Mucosa of descending colon (tissue), 3 donors: ENCODE measurements at places on chromosomes 16 and 17. TPM values are rescaled to one million over a fixed set of nuclear protein-coding genes. Genes with fewer than 3 reads are reported as not detected.

Gene NXN
- 9.7 TPM for total RNA-seq

Gene WFDC1
- total RNA-seq, result 30.5 TPM

Gene CD300H
- total RNA-seq, result not detected

Gene FZD2
- 1.5 TPM for total RNA-seq

Gene SMPD3
- 82.7 TPM for total RNA-seq

Gene ANKS3
- total RNA-seq, result 21.3 TPM

Gene NLRC3
- 1.7 TPM for total RNA-seq

Gene CACNA1G
- total RNA-seq, result 0.32 TPM

Gene KRT14
- total RNA-seq, result not detected

Gene VASN
- 0.93 TPM for total RNA-seq

Gene PLA2G10
- 48.6 TPM for total RNA-seq

Gene MFSD6L
- total RNA-seq, result 2.0 TPM

Gene TLCD2
- total RNA-seq, result 45.6 TPM

DNA sequence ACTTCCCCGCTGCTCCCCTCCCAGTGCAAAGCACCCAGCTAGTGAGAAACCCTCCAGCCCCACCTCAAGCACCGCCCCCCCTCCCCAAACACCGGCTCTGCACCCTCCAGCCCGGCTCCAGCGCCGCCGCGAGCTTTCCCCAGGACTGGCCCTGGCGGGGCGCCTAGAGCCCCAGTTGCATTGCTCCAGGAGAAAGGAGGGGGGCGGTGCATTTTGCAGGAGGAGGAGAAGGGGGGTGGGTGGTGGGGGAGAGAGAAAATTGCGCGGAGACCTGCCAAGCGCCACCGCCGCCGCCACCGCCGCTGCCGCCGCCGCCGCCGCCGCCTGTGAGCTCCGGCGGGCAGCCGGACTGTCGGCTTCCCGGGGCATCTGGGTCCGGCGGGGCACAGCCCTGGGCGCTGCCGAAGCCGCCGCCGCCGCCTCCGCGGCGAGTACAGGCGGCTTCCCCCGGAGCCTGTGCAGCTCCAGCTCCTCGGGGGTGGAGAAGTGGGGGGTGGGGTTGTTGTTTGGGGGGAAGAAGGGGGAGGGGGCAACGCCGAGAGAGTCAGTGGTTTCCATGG lies 333 bp upstream of the NOG start:
- DNase-seq, result peak; percentile 39

DNA sequence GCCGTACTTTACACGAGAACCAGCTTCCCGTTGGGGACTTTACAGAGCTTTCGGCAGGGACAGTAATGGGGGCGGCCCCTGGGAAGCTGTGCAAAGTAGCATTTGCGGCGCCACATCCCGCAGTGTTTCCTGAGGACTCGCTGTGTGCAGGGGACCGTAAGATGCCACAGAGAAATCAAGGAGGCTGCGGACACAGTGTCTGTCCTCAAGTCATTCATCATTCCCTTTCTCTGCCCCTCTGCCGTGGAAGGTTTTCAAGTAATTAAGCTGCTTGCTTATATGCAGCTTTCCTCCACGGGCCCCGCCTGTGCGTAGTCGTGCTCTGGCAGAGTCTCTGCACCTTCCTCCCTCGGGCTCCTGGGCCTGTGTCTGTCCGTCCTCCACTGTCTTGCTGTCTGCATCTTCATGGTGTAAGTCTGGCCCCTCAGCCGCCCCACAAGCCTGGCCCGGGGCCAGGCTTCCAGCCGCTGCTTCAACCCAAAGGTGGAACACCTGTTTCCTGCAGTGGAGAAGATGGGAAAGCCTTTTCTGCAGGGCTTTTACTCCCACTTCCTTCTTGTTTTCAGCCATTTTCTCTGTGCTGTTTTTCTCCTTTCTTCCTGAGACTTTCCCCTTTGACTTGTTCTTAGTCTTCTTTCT lies 216.9 kb upstream of the CHMP6 start:
- DNase-seq, result no peak

GRCh38 chr17:34652021-34652555 lies 72.7 kb downstream of the TMEM132E start:
- DNase-seq, result no peak

GRCh38 chr17:47994724-47995123 lies 23.8 kb downstream of the CDK5RAP3 start:
- no peak for DNase-seq

DNA sequence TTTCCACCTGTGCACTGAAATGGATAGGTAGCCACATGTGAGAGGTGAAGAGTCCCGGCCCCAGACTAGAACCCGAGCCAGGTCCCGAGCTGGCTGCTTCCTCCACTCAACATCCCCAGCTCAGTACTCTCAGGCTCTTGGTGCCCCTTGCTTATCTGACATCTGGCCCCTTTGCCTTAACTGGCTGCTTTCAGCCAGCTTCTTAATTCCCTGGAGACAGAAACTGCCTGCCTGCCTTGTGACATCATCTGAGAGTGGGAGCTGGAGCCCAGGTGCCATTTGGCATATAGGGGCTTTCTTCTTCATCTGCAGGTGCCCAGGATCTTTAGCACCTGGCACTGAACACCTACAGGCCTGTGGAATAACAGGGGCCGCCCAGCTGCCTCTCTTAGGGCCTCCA lies 8.9 kb downstream of the CHAD start:
- peak; percentile 29 for DNase-seq

GRCh38 chr16:30523768-30524574 lies 2.4 kb downstream of the ZNF768 start:
- DNase-seq, result no peak

DNA sequence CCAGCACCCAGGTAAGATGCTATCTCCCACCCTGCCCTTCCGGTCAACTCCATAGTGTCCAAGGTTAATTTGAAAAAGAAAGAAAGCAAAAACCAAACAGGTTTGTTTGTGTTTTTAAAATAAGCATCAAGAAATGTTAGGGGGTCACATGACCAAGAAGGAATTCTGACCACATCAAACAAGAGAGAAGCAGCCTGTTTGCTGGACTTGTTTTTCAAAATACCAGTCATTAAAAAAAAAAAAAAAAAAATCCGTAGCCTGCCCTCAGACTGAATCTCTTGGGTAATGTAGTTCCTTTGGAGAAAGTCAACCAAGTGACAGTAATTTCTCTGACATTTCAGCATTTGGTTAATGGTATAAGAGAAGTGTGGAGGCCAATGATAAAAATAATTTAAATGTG lies 38.4 kb downstream of the HNF1B start:
- no peak for DNase-seq

- no peak for DNase-seq
Measured at GRCh38 chr17:57264776-57265175, 8.5 kb downstream of the MSI2 start.

DNA sequence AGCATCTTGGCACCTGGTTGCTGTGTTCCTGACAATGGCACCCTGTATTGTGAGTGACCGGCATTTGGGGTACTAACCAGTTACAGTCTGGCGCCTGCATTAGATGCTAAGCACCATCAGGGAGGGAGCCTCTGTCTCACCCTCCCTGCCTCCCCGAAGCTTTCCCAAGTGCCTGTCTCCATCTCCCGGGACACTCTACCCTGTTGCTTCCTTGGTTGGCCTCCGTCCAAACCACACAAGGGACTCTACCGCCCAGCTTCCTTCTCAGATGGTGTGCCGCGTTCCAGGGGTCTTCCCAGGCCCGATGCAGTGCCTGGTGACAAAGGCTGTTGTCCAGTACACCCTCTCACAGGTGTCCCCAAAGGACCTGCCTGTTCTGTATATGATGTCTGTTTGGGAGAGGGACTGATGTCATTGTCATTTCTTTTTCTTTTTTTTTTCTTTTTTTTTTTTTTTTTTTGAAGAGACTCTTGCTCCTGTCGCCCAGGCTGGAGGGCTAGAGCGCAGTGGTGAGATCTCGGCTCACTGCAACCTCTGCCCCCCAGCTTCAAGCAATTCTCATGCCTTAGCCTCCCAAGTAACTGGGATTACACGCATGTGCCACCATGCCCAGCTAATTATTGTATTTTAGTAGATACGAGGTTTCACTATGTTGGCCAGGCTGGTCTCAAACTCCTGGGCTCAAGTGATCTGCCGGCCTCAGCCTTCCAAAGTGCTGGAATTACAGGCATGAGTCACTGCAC lies 6.7 kb downstream of the SNN start:
- no peak for DNase-seq

- DNase-seq, result peak; percentile 94
Measured at GRCh38 chr17:58337600-58338453, 9.2 kb upstream of the TSPOAP1 start.

DNA sequence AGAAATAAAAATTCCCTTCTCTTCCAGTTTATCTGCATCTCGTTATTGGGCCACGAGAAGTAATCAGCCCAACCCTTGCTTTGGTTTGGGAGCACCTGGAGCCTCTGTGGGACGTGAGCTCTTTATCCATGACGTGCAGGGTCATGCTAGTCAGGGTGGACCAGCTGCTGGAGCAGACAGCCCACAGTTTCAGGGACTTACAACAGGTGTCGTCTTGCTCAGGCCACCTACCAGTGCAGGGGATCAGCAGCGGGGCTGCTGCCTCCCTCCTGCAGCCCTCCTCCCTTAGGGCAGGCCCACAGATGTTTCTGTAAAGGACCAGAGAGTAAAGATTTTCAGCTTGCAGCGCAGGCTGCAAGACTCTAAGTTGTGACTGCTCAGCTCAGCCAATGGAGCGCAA lies 16.9 kb downstream of the ADAD2 start:
- no peak for DNase-seq

- no peak for DNase-seq
Measured at GRCh38 chr17:39178536-39178935, 12.6 kb upstream of the ARL5C start.

DNA sequence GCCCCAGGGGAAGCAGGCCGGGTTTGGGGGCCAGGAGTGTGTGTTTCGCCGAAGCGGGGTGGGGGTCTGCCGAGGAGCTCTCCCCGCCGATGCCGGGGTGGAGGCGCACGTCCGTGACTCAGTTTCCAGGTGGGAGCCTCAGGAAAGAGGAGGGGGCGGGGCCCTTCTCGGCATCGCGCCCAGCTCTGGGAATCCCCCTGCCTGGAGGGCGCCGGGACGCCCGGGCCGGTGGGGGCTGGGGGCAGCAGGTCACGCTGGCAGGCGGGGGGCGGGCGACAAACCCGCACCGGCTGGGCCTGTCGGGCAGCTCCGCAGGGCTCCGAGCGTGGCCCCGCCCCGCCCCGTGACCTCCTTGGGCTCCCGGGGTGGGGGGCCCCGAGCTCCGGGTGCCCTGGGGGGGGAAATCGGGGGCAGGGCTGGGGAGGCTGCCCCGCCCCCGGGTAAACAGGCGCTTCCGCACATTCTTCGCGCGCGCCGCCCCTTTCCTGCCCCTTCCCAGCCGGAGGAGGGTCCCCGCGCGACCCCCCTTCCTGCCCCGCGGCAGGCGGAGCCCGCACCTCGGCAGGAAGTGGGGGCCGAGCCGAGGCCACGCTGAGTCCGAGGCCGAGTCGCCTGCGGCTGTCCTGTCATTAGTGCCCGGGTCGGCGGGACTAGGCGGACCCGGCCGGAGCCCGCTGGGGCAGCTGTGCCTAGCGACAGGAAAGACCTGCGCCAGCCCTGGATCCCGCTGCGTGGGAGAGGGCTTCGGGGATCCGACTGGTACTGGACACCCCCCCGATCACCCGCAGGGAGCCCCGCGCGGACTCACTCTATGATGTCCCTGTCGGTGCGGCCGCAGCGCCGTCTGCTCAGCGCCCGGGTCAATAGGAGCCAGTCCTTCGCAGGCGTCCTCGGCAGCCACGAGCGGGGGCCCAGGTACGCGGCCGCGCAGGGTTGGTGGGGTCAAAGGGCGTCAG lies 9.3 kb downstream of the RIPOR1 start:
- peak; percentile 83 for DNase-seq

DNA sequence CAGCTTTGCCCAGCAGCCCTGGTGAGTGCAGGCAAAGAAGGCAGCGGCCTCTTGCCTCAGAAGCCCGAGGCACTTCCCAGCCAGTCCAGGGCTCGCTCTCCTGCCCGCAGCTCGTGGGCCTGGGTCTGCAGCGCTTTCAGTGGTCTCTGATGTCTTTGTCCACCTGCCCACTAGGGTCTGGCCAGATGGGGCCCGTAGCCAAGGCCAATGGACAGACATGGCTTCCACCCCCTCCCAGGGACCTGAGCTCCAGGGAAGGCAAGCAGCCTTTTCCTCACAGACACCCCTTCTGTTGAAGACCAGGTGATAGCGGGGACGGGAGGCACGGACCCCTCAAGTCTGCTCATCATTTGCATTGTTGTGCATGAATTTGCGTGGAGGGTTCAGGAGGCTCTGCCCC lies 33.7 kb upstream of the ZC3H18 start:
- no peak for DNase-seq

DNA sequence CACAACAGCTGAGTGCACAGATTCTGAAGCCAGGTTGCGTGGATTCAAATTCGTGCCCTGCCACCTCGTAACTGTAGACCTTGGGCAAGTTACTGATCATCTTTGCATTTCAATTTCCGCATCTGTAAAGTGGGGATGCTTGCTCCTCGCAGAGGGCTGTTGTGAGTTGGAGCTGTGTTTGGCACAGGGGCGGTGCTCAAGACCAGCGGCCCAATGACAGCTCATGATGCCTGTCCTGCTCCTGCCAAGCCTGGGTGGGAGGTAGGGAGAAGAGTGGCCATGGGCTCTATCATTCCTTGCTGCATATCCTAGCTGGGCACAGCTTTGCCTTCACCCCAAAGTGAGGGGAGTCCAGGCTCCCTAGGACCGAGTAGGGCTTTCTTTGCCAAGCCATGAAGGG lies 12.6 kb downstream of the NXPH3 start:
- DNase-seq, result no peak

DNA sequence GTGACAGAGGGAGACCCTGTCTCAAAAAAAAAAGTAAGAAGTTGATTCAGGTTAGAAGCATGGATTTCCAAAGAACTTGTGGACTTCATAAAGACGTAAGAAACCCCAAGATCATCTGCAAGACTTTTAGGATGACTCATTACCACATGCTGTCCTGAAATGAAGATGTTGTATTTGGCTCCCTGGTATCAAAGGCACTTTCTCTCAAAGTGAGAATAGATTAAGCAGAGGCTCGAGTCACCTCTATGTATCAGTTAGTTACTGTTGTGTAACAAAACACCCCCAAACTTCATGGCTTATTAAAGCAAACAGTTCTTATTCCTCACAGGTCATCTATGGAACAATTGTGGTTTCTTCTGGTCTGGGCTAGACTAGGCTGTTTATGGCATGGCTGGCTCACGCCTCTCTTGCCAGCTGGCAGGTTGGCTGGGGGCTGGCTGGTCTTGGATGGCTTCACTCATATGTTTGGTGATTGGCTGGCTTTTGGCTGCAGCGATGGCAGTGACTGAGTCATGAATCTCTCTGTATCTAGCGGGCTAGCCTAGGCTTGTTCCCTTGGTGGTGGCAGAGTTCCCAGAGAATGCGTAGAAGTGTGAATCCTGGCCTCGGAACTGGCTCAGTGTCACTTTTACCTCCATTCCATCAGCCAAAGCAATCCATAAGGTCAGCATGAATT lies 60.4 kb upstream of the MSI2 start:
- no peak for DNase-seq

- no peak for DNase-seq
Measured at GRCh38 chr16:58999762-59000161, 265.6 kb upstream of the GOT2 start.

DNA sequence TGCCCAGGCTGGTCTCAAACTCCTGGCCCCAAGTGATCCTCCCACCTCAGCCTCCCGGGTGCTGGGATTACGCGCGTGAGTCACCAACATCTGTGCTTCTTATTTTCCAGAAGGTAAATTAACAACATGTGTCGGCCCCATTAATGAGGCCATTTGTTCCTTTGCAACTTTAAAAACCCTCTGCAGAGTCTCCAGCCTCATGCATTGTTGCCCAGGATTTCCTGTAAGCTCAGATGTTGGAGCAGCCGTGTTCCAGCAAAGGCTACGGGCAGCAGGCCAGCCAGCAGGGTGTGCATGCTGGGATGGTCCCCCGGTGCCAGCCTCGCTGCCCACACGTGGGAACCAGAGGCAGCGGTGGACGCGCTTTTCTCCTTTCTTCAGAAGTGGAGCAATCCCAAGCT lies 19.1 kb upstream of the HEXD start:
- DNase-seq, result no peak
